ENCODE measurements at places on chromosomes 1 and 21.

DNA sequence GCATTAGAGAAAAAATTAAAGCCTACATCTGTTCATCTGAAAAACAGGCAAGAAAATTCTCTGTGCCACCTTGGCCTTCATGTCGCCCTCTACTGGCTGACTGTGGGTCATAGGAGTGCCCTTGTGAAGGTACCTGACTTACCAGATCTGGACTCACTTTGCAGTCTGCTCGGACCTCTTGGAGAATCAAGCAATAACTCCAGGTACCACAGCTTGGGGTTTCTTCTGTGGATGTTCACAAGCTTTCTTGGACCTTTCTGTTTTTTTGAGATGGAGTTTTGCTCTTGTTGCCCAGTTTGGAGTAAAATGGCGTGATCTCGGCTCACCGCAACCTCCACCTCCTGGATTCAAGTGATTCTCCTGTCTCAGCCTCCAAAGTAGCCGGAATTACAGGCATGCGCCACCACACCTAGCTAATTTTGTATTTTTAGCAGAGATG lies 2.4 kb upstream of the PRAMEF18 start:
- no peak for DNase-seq

GRCh38 chr1:150473659-150474058 lies 13.6 kb upstream of the TARS2 start:
- DNase-seq = no peak

DNA sequence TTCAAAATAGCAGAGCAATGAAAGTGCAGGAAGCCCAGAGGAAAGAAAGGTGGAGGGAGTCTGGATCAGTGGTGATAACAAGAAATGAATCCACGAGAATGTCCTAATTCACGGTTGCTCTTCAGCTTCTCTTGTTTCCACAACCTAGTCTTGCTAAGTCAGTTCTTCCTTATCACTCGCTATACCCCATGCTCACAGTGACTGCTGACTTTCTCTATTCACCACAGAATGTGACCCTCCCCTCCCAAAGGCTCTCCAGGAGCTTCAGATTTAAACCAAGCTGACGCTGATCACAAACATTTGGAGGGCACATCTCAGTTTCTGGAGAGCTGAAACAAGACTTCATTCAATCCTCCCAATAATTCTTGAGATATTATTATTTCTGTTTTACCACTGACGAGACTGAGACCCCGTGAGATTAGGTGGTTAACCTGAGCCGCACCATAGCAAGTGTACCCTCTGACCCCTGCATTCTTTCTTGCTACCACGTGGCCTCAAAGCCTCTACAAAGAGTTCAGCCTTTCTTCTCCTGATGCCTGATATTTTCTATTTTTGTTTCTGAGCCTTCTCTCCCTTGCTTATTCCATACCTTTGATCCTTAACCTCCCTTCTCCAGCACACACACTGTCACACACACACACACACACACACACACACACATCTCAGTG lies 10.7 kb upstream of the CCN1 start:
- no peak for DNase-seq

DNA sequence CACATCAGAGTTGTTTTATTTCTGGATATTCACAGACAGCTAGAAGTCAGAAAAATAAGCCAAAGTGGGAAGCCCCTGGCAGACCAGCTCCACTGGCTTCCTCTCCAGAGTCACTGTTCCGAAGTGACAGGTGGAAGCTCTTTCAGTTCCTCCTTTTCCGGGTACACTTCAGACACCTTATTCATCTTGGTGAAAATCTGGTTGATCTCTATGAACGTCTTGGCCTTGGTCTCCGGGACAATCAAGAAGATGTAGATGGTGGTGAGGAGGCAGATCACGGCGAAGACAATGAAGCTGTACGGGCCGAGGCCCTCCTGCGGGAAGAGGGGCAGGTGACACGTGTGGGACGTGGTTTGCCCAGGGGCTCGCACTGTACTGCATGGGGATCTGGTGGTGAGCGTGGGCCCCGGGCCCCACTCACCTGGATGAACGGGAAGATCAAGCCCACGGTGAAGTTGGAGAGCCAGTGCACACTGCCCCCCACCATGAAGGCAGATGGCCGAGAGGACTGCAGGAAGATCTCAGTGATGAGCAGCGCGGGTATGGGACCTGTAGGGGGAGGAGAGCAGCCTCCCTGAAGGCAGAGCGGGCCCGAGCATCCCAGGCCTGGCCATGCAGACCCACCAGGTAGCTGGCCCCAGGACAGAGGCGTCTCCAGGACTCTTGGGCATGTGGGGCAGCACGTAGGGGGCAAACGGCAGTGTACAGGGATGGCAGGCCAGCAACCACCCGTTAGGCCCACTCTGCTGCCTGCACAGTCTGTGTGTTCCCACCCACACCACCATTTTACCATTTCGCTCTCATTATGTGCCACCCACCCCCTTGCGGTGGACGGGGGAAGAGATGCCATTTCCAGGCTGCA lies 11.5 kb upstream of the SLC2A7 start:
- DNase-seq = no peak

- no peak for DNase-seq
Measured at GRCh38 chr1:110152133-110152785, 2.0 kb downstream of the SLC6A17 start.

GRCh38 chr1:202844259-202844658 lies 33.5 kb downstream of the PCAT6 start:
- no peak for DNase-seq

- no peak for DNase-seq
Measured at GRCh38 chr1:12548973-12549459, 69.0 kb downstream of the DHRS3 start.

DNA sequence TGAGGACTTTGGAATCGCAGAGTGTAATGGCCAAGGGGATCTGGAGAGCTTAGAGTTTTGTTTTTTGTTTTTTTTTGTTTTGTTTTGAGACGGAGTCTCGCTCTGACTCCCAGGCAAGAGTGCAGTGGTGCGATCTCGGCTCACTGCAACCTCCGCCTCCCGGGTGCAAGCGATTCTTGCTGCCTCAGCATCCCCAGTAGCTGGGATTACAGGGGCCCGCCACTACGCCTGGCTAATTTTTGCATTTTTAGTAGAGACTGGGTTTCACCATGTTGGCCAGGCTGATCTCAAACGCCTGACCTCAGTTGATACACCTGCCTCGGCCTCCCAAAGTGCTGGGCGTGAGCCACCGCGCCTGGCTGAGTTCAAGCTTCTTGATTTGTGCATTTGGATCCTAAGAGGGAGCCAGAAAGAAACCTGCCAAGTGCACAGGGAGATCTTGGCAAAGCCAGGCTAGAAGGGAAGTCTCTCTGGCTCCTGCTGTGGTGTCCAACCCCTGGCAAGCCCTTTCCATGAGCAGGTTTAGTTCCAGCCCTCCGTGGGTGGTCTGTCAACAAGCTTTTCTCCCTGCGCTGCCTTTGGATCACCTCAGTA lies 852 bp downstream of the FAAH start:
- DNase-seq = no peak

GRCh38 chr1:42738678-42739226 lies 1.3 kb downstream of the CLDN19 start:
- no peak for DNase-seq

DNA sequence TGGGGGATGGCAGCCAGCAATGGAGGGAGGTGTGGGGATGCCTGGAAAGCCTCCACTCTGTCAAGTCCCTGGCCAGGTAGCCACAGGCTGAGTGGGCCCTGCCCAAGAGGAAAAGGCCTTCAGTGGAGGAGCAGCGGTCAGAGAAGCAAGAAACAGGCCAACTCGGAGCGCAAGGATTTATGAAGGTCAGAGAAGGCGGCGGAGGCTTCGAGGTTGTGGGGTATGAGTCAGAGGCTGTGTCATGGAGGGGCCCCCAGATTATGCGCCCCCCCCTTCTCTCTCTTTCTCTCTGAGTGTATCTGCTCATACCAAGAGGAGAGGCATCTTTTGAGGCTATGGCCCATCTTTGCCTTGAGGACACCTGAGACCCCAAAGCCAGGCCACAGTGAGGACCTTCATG lies 99.5 kb downstream of the CASZ1 start:
- DNase-seq = no peak

DNA sequence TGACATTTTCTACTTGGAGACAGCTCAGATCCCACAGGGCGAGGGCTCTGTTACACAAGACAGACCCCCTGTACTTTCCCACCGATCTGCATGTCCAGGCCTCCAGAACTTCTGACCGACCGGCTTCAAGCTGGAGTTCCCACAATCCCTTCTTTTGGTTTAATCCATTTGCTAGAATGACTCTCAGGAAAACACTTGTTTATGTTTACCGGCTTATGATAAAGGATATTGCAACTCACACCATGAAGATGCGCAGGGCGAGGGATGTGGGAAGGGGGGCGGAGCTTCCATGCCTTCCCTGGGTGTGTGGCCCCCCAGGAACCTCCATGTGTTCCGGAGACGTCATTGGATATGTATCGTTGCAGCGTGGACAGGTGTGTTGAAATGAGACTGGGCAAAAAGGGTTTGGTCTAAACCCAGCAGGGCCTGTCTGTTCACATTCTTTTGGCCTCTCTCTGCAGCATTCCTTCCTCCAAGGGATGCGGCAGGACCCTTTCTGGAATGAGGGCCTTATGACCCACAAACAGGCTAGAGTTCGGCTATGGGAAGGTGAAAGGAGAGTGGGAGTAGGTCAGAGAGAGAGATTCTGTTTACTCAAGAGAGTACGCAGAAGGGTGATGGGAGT lies 7.5 kb upstream of the IGSF5 start:
- DNase-seq = no peak

- DNase-seq = no peak
Measured at GRCh38 chr1:223276029-223276428, 87.9 kb downstream of the SUSD4 start.

All from smooth muscle cell of the brain vasculature (primary cell).